Gastroesophageal sphincter (tissue), 4 donors: ENCODE measurements at places on chromosomes 1 and 21. TPM values are rescaled to one million over a fixed set of nuclear protein-coding genes. Genes with fewer than 3 reads are reported as not detected.

The TFF2 gene
- not detected for total RNA-seq

The FCRL5 gene
- not detected for total RNA-seq

The WNT2B gene
- 2.8 TPM for total RNA-seq

The NR5A2 gene
- total RNA-seq, result 2.0 TPM

The COL24A1 gene
- 4.3 TPM for total RNA-seq

The ST6GALNAC5 gene
- 23.4 TPM for total RNA-seq

The ASH1L gene
- 77.0 TPM for total RNA-seq

The TRAF5 gene
- 44.2 TPM for total RNA-seq

The ANKRD34A gene
- 0.62 TPM for total RNA-seq

The SELL gene
- total RNA-seq, result 8.2 TPM

The AIM2 gene
- 0.54 TPM for total RNA-seq

The AGL gene
- total RNA-seq, result 122 TPM

The LMOD1 gene
- 1,570 TPM for total RNA-seq

The MAP1LC3C gene
- total RNA-seq, result 4.4 TPM

The GPX7 gene
- 13.9 TPM for total RNA-seq

The ELOVL1 gene
- total RNA-seq, result 26.3 TPM

The E2F2 gene
- total RNA-seq, result not detected

The BCAR3 gene
- total RNA-seq, result 33.9 TPM

The C21orf58 gene
- total RNA-seq, result 0.13 TPM

The TEX38 gene
- 1.7 TPM for total RNA-seq

The NBL1 gene
- total RNA-seq, result 307 TPM

The PADI4 gene
- total RNA-seq, result not detected

The SCMH1 gene
- 84.7 TPM for total RNA-seq

The CD52 gene
- 2.7 TPM for total RNA-seq

The FCRL2 gene
- not detected for total RNA-seq

The TESK2 gene
- 8.6 TPM for total RNA-seq

The KRTAP10-4 gene
- total RNA-seq, result not detected

The MRPS15 gene
- total RNA-seq, result 59.9 TPM

The DMBX1 gene
- total RNA-seq, result not detected
